ENCODE measurements at places on chromosomes 7 and 10.

- no peak for DNase-seq
Measured at GRCh38 chr10:100993986-100994708, 5.5 kb upstream of the LZTS2 start.

- no peak for DNase-seq
Measured at GRCh38 chr7:145784809-145785780, 331.5 kb upstream of the CNTNAP2 start.

DNA sequence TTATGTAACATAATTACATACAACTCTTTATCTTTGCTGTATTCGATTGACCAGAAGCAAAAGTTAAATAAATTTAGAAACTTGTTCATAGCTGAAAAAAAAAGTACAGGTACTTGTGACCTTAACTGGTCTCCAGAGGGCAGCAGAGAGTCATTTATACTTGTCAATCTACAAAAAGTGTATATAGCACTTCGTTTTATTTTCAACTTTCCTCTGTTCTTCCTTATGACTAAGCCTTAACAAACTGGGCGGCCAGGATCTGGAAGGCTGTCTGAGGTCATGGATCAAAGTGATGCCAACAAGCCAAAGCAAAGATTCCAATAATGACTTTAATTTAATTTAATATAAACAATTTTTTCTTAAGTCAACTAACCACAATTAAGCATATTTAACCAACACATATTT lies 29.8 kb downstream of the C10orf67 start:
- DNase-seq = no peak

- peak; percentile 80 for DNase-seq
Measured at GRCh38 chr7:73828107-73828803, 2.5 kb upstream of the CLDN4 start.

GRCh38 chr10:64334084-64334483 lies 812.9 kb downstream of the REEP3 start:
- no peak for DNase-seq

DNA sequence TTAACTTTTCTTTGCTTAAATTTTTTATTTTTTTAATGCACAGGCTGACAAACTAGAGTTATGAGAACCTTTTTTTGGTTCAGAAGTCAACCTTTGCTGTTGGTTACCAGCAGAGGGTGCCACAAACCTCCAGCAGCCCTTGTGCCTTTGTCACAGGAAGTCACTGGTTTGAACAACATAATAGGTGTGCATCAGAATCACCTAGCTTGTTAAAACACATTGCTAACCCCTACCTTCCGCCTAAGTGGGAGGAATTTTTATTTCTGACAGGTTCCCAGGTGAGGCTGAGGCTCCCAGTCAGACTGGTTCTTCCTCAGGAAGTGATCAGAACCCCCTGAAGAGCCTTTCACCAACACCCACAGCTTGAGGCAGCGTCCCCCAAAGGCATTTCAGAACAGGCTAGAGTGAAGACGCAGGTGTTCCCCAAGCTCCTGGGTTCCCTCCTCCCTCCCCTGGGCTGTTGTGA lies 22.6 kb upstream of the VDAC2 start:
- no peak for DNase-seq

- no peak for DNase-seq
Measured at GRCh38 chr10:102764470-102765161, 20.9 kb downstream of the WBP1L start.

GRCh38 chr10:73922864-73923133 lies 11.9 kb downstream of the PLAU start:
- DNase-seq = no peak

DNA sequence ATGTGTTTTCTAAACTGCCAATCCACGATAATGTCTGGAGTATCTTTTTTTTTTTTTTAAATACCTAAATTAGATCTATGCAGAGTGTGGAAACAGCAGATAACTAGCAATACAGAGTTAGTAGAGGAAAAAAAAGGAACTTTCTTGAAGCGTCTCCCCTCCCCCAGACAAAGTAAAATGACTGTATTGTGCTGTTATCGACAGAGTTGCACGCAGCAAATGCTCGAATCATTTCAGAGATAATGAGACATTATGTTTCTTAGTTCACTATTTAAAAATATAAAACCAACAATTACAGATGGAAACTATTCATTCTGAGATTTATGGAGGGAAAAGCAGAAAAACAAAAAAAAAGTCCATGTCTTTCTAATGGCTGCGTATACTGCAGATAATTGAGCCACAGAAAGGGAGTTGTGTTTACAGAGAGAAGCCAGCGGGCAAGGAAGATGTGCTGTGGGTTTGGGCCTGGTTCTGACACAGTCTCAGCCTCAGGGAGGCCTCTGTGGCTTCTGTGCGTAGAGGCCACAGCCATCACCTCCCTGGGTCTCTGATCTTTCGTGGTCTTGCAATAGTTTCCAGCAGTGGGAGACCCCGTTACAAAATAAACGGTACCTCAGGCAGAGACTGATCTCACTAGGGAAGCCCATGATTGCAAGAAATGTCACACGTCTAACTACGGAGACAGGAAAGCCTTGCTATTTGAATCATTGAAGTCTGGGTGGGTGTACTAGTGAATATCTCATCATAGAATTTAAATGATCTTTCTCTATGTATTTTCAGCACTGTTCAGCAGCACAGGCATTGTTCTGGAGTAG lies 19.1 kb upstream of the KLF6 start:
- DNase-seq = no peak

- DNase-seq = peak; percentile 56
Measured at GRCh38 chr10:51233337-51234100, 159.2 kb downstream of the PRKG1 start.

- DNase-seq = no peak
Measured at GRCh38 chr10:26857991-26858706, 2.6 kb downstream of the ABI1 start.

- DNase-seq = no peak
Measured at GRCh38 chr10:33635967-33636515, 301.6 kb upstream of the NRP1 start.

DNA sequence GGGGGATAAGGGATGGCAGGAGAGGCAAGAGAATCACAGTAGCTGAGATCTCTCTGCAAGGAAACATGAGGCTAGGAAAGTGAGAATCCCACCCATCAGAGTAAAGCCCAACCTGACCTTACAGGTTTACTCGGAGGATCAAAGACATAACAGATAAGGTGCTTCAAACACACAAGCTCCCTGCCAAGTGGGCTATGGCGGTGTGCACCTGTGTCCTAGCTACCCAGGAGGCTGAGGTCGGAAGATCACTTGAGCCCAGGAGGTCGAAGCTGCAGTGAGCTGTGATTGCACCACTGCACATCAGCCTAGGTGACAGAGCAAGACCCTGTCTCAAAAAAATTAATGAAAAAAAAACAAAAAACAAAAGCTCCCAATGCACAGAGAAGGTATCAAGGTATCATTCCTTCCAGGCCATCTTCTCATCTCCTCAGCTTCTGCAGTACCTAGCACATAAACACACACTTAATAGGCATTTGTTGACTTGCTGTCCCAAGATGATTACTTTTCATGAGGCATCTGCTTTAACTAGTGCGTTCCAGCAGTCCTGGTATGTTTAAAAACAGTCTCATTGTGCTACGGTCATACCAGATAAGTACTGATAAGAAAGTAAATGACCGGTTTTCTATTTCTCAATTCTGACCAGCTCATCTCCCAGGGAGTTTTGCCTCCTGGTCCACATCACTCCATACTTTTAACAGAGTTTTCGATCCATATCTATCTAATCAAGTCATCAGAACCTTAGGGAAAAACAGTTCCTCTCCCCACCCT lies 13.3 kb downstream of the GNA12 start:
- DNase-seq = no peak

DNA sequence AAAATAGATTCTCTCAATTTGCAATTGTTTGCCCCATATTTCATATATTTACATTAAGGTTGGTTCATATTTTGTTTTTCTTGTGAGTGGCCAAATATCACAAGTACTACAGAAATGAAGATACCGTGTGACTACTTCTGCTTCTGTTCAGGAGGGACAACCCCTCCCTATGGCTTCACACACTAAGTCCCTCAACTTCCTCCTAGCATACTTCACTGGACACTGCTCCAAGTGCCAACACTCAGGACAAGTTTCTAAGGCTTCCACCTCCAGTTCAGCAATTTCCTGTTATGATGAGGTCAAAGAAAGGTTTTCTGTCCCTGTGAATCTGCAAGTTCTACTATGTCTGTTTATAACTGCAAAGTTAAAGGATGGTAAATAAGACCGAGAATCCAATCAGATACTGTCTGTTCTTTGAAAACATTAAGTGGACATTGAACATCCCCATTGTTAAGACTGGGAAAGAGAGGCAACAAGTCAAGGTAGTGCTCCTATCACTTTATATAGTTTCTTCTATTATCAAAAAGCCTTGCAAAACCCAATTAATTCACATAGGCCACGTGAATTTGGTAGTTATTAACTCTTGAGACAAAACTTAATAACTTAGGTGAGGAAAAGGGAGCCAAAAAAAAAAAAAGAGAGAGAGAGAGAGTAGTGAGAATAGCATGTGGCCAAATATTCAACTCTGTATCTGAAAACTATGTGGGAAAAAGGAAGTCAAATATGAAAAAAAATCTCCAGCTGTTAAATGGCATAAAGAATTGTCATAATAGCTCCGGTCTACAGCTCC lies 81.3 kb upstream of the DKK1 start:
- no peak for DNase-seq

DNA sequence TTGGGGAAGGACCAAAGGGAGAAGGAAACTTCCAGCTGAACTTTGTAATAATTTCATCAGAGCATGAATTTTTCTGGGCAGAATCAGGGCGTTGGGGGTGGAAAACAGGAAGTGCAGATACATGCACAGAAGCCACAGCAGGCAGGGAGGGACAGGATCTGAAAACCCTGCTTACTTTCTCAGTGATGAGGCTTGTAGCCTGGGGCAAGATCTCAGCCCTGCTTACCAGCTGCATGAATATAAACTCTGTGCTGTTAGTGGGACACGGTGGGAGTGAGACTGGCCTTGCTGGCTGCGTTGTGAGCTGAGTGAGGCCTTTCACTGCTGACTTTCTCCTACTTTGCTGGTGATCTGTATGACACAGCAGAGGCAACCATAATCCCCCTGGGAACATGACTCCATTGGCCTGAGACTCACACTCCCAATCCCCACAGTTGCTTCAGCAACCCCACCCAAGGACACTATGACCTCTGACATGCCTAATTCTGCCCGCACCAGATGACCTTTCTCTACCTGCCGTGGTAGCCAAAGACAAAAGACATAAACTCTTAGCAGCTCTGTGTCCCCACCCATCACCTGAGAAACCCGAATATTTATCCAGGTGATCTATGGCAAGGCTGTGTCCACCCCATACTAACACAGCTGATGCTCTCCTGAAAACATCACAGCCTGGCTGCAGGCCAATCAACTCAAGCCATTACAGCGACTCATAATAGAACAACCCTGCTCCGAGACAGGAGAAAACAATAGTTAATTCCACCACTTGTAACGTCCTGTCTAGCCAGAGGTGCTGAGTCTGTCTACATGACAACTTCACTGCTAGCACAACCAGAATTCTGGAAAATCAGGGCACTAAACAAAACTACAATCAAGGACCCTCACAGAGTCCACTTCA lies 190.7 kb upstream of the CHRM2 start:
- no peak for DNase-seq

DNA sequence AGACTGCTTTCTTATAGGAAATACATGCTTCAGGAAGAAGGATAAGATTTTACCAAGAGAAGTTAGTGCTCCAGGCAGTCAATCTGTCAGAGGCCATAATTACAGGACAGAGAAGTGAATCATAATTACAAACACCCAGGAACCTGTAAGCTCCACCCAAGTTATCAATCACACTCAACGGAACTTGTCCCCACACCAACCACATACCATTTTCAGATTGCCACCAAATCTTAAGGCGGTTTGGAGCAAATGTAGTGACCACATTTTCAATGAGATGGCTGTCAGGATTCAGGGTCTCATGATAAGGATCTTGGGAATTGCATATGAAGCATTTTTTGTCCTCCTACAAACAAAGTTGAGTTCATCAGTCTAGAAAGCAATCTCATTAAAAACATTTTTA lies 4.8 kb downstream of the LAMB1 start:
- DNase-seq = no peak

DNA sequence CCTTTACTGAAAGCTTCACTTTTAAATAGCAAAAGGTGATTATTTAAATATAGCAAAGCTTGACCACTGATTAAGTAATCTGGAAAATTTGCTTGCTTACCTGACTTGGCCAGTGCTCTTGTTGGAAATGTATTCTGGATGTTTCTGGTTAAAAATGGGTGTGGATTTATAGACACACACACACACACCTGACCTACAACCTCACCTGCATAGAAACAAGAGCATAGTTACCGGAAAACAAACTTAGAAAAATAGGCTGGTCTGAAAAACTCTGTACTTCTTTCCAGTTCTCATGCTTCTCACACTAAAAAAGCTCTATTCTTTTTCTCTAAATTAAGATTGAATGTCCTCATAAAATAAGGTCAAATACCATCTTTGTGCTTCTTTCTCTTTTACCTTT lies at the start of gene AGR3:
Gene AGR3, minus strand, starts transcription at position 140 of the 400 bp plus-strand sequence. CDS start 3,365 bp downstream, outside the sequence.
- no peak for DNase-seq

- DNase-seq = no peak
Measured at GRCh38 chr7:136018104-136018503, 40.9 kb upstream of the MTPN start.

DNA sequence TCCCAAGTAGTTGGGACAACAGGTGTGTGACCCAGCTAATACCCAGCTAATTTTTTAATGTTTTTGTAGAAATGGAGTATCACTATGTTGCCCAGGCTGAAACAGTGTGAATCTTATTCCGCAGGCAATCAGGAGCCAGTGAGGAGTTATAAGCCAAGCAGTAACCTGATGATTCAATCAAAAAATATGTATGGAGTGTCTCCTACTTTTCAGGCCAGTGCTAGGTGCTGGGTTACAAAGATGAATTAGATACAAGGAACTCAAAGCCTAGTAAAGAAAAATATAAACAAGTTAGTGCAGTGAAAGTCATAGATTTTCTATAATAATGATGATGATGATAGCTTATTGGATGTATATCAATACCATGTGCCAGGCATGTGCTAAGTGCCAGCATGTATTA lies 13.2 kb upstream of the IFRD1 start:
- no peak for DNase-seq

GRCh38 chr7:34575006-34575405 lies 83.0 kb upstream of the NPSR1 start:
- no peak for DNase-seq

DNA sequence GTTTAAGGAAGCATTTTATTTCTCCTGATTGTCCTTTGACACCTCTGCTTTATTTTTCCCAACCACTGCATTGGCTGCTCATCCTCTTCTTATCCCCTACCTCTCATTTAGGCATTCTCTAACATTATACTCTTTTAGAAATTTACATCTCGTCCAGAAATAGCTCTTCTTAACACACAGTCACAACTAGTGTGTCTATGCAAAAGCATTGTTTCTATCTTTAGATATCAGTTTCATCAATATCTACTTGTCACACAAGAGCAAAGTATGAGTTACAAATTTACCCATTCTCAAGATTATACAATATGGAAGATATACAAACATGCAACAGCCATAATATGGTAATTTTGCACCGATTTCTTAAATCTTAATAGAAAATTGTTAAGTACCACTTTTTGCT lies 35.7 kb upstream of the MDFIC start:
- DNase-seq = no peak

Data from NCI-H524 treated with DMSO at 0.1 percent for 48 hours (cell line).